ENCODE measurements at places on chromosomes 13 and 19. TPM values are rescaled to one million over a fixed set of nuclear protein-coding genes. Genes with fewer than 3 reads are reported as not detected.

DNA sequence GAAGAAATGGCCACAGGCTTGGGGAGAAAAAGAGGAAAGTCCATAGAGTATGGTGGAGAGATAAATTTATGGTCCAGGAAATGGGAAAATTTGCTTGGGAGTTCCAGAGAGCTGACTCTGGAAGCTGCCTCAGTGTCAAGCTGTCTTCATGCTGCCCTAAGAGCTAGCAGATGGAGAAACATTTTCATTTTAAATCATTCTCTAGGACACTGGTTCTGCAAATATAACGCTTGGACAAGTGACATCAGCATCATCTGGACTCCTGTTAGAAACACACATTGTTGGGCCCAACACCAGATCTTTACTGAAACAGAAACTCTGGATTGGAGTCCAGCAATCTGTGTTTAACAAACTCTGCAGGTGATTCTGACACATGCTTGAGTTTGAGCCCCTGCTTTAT lies 592.0 kb upstream of the KLF12 start:
- DNase-seq: no peak

KLHL1 gene
- total RNA-seq: not detected

DNA sequence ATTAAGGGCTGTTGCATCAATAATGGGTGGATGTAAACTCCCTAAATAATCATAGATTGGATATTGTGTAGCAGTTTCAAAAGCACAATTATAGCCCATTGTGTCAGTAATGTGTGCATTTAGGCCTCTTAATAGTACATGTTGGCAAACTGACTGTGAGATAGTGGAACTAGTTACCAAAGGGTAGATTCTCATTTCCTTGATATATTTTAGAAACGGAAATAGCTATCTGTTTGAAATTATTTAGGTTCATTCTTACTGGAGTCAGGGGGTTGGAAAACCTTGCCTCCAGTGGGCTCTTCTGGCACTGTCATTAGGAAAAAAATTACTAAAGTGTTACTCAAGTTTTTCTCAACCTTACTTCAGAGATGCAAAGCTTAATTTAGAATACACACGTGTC lies 1074.9 kb downstream of the PCDH17 start:
- no peak for DNase-seq

DNA sequence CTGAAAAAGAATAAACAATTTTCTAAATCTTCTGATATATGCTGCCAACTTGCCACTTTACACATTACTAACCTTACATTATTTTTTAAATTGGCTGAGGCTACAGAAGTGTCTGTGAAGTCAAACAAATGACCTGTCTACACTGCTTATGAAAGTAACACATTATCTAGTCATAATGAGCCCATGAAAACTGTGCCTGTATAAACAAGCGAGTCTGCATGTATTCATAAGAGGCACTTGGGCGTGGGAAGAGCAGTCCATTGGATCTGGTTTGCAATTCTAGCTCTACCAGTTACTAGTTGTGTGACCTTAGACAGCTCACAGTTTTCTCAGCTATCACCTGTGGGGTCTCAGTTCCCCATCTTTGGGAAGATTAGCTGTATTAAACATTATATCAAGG lies 3.1 kb downstream of the VPS36 start:
- no peak for DNase-seq

- no peak for DNase-seq
Measured at GRCh38 chr13:20073775-20074174, 87.1 kb downstream of the GJA3 start.

LHB gene
- not detected for total RNA-seq

GRCh38 chr13:94987081-94987480 lies 274.7 kb upstream of the SOX21 start:
- DNase-seq: no peak

SYCN gene
- not detected for total RNA-seq

CRX gene
- total RNA-seq: not detected

DNA sequence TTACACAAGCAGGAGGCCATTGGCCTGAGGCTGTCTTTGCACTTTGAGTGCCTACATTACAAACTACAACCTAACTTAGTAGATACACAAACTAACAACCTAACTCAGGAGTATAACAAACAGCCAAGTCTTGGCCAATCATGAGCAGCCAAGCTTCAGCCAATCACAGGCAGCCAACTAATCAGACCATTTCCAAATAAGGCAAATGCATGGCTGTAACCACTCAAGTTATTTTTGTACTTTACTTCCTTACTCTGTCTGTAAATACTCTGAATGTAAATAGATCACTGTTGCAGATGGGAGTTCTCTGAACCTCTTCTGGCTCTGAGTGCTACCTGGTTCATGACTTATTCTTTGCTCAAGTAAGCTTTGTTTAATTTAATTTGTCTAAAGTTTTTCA lies 748.1 kb upstream of the SGCG start:
- DNase-seq: no peak

DNA sequence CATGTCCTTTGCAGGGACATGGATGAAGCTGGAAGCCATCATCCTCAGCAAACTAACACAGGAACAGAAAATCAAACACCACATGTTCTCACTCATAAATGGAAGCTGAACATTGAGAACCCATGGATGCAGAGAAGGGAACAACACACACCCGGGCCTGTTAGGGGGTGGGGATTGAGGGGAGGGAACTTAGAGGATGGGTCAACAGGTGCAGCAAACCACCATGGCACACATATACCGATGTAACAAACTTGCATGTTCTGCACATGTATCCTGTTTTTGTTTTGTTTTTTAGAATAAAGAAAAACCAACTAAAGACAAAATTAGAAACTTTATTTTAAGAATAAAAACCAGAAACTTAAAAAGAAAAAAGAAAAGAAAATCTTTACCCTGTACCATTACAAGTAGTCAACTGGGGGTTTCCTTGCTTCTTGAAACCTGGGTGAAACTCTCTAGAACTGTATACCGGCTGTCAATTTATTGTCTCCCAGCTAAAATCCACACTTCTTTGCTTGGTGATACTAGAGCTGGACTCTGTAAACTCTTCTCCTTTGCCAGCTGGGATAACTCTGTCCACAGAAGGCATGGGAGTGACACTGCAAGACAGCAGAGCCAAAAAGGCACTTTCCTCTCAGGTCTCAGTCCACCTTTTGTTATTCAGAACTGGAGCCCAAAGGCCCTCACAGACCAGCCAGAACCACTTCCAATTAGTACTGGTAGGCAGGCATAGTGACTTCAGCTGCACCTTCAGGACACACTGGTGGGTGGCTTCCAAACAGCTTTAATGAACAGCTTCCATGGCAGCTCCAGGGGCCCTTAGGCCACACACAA lies 9.0 kb downstream of the MICU2 start:
- DNase-seq: no peak

DNA sequence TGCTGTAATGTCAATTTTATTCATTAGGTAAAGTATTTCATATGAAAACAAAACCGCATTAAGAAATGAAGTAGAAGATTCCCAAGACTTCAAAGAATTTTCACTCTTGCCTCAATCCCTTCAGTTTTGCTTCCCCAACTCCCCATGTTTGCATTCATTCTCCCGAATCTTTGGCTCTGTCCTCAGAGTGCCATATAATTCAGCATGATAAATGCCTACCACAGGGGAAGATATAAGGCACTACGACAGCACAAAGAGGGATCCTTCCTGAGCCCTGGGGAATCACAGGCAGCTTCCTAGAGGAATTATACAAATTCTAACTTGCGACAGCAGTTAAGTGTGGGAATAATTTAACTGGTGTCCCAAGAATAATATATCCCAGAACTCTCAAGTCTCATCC lies 68.5 kb downstream of the TSC22D1 start:
- no peak for DNase-seq

FCAR gene
- not detected for total RNA-seq

DNA sequence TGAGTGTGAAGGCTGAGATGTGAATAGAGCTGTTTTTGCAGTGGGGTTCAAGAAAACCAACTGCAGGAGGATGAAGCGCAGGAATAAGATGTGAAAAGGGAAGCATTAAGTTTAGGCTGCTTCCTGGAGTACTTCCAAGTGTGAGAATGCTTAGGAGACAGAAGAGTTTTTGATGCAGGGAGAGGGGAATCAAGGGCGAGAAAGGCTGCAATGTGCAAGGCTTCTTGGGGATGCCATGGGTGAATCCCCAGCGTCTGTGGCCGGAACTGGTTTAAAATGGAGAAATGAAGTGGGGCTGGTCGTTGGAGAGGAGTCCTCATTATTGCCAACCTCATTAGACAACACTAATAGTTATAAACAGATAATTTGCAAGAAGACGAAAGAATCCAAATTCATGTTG lies 764.9 kb downstream of the LIG4 start:
- DNase-seq: no peak

DNA sequence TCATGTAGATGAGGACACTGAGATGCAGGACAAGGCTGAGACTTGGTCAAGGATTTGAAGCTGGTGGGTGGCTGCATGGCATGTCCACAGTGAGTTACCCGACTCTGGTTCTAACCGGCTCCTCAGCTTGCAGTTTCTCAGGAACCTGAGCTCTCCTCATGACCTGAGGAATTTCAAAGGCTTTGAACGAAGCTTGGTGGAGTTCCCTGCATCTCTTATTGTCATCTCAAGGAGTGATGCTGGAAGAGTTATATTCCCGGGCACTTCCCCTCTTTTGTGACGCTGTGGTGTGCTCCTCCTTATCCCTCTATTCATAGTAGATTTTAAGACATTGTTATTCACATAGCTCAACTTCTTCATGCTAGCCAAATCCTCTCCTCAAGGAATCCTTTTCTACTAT lies 500.1 kb upstream of the HTR2A start:
- DNase-seq: no peak

C19orf38 gene
- total RNA-seq: under 0.01 TPM

- DNase-seq: no peak
Measured at GRCh38 chr19:1109032-1109551, 5.3 kb downstream of the GPX4 start.

GRCh38 chr19:16921766-16922591 lies 33.2 kb downstream of the F2RL3 start:
- no peak for DNase-seq

Measured in osteoblast (primary cell).